ENCODE measurements at places on chromosomes 12 and 14. TPM values are rescaled to one million over a fixed set of nuclear protein-coding genes. Genes with fewer than 3 reads are reported as not detected.

Gene CSAD
- 35.7 TPM for polyA plus RNA-seq

Gene GAS2L3
- 16.1 TPM for polyA plus RNA-seq

Gene PAH
- 65.0 TPM for polyA plus RNA-seq

Gene CMKLR1
- 4.4 TPM for polyA plus RNA-seq

Gene CFAP73
- 1.1 TPM for polyA plus RNA-seq

Gene LRRK2
- 45.1 TPM for polyA plus RNA-seq

Gene GPR65
- 0.58 TPM for polyA plus RNA-seq

Gene CPSF2
- polyA plus RNA-seq = 68.4 TPM

Gene MGAT4C
- 2.5 TPM for polyA plus RNA-seq

Gene CEBPE
- polyA plus RNA-seq = not detected

Gene DPY19L2
- polyA plus RNA-seq = 41.5 TPM

Gene ABCD2
- 0.06 TPM for polyA plus RNA-seq

All from right renal pelvis (tissue), 4 donors.